Stimulated activated CD4-positive, alpha-beta T cell treated with anti-CD3 and anti-CD28 coated beads, Interleukin-2, amount 100 ng/mL, for 48 hours (primary cell): ENCODE measurements at places on chromosomes 1 and 21.

DNA sequence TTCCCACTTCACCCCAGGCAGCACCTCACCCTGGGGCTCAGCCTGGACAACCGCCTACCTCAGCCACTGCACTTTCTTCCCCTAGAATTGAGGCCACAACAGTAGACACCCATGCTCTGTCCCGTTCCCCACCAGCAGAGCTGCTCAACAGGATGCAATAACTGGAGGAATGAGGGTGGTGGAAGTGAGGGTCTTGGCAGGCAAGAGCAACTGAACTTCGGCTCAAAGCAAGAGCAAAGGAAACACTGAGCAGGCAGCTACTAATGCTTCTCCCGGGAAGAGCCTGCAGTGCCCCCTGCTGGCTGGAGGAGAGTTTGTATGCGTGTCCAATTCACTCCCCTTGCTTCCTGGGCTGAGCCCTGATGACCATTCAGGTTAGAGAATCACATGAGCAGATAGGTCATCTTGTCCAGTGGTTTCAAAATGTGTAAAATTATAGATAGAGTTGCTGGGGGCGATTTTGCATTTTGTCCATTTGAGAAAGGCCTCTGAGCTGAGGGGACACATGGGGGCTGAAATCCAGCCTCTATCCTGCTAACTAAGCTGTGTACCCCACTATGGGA lies 13.9 kb downstream of the NT5C1A start:
- peak; percentile 67 for DNase-seq

GRCh38 chr1:35808450-35809113 lies 766 bp downstream of the AGO4 start:
- peak; percentile 13 for DNase-seq

GRCh38 chr1:13523780-13524477 lies 10.1 kb upstream of the LRRC38 start:
- no peak for DNase-seq

- peak; percentile 21 for DNase-seq
Observed at GRCh38 chr1:32500387-32501209, 35.7 kb downstream of the ZBTB8B start.

GRCh38 chr1:230057681-230058565 lies 9.1 kb upstream of the GALNT2 start:
- no peak for DNase-seq

GRCh38 chr21:34623516-34623915 lies 8.6 kb upstream of the RCAN1 start:
- DNase-seq: no peak

- no peak for DNase-seq
Observed at GRCh38 chr21:45122030-45122429, 47.6 kb downstream of the ADARB1 start.

DNA sequence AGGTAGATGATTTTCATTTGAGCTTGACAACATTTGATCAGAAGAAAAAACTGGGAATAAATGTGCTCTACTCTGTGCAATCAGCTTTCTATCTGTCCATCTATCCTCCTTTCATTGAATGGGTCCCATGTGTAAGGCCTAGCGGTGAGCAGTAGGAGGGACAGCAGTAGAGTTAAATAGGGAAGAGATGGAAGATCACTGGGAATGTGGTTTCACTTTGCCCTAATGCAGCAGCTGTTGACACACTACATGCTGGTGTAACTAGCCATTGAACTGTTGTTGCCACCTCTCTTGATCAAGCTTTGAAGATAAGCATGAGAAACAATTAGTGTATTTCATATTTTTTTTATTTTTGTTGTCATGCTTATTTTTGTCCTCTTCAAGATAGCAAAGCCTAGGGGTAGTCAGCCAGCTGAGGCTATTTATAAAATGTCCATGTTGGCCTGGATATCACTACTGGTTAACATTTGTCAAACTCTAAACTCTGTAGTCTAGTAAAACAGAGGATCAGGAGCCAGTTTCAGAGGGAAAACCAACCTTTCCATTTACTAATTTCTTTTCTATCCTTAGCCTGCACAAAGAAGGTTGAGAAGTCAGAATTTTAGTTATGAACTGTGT lies 41.9 kb downstream of the CACNA1E start:
- DNase-seq: no peak

- no peak for DNase-seq
Observed at GRCh38 chr1:6922096-6922931, 137.1 kb downstream of the CAMTA1 start.

DNA sequence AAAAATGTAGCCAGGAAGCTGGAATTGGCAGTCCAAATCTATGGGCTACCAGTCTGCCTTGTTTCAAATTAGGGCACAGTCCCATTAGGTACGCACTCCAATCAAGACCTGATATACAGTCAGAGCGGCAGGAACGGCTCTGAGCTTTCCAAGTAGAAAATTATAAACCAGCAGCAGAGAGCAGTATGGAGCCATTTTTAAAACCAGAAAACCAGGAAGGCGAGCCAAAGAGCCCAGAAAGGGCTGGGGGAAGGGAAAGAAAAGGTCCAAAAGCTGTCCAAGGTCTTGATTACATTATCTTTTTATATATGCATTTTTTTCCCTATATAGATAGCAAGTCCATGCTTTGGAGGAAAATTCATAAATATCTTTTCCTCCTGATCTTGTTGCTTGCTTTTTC lies 719.0 kb downstream of the RWDD3 start:
- no peak for DNase-seq

DNA sequence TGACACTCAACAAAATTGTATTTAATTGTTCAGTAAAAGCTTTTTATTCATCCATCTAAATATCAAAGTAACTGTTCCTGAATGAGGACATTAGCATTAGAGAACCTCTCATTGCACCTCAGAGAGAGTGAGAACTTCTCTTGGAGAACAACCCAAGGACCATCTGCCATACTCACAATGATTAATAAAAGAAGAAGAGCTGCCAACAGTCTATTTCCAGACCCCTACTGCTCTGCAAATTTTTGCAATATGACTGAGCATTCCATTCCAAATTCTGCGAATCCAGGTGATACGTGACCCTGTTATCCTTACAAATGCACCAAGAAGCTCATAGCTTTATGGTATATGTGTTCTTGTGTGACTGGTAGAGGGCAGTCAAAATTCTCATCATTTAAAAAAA lies 422.5 kb downstream of the NEGR1 start:
- no peak for DNase-seq

- no peak for DNase-seq
Observed at GRCh38 chr1:201772178-201772577, 56.8 kb upstream of the IPO9 start.

- no peak for DNase-seq
Observed at GRCh38 chr1:147820761-147821297, 60.4 kb upstream of the GJA5 start.

DNA sequence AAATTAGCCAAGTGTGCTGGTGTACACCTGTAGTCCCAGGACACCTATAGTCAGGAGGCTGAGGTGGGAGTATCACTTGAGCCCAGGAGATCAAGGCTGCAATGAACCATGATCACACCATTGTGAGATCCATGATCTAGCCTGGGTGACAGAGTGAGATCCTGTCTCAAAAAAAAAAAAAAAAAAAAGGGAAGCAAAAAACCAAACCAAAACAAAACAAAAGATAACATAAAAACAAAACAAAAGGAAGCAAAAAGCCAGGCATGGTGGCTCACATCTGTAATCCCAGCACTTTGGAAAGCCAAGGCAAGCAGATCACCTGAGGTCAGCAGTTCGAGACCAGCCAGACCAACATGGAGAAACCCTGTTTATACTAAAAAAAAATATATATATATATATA lies 9.4 kb upstream of the AKR1A1 start:
- DNase-seq: no peak

GRCh38 chr1:45297666-45298356 lies 28.9 kb upstream of the HPDL start:
- no peak for DNase-seq

DNA sequence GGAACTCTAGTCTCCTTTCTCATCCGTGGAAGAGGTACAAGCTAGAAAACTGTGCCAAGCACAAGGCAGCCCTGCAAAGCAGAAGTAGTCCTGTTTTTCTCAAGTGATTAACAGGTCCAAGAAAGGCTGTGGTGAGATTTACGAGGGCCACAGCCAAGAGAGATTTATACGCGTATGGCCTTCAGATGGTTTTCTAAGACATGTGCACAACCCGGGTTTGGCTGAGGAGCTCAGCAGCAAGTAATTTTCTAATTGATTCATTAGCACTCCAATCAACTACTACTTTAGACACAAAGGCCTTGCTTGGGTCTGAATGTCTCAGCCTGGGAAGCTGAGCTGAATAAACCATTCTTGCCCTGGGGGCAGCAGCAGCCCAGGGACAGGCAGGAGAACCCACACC lies 55.8 kb downstream of the SSBP3 start:
- DNase-seq: no peak

- no peak for DNase-seq
Observed at GRCh38 chr1:53139951-53140361, 2.5 kb downstream of the SLC1A7 start.

DNA sequence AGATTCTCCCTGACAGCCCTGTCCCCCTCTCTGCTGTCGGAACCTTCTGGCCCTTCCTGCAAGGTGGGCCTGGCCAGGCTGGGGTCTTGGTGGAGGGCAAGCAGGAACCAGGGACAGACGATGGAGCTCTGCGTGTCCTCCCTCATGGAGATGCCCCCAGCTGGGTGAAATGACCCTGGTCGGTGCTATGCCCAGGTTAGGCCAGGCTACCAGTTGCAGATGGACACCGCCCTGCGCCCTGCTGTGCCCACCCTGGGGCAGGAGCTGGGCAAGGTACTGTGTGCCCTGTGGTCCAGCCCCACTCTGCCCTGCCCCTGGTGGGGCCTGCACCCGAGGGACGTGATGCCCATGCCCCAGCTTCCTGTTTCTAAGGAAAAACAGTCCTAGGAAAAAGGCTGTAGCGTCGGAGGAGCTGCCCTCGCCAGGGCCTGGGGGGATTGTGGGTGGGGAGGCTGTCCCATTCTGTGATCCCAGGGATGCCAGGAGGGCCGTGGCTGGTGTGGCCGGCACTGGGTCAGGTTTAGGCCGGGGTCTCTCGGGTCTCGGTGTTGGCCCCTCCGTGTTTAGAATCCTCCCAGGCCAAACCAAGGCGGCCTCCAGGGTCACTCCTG lies 77.6 kb downstream of the MORN1 start:
- DNase-seq: no peak

- DNase-seq: no peak
Observed at GRCh38 chr1:116390195-116390594, 17.2 kb downstream of the ATP1A1 start.

GRCh38 chr1:112298558-112298957 lies 97.5 kb upstream of the CTTNBP2NL start:
- DNase-seq: peak; percentile 11

- DNase-seq: no peak
Observed at GRCh38 chr1:200260597-200261335, 149.1 kb downstream of the ZNF281 start.

DNA sequence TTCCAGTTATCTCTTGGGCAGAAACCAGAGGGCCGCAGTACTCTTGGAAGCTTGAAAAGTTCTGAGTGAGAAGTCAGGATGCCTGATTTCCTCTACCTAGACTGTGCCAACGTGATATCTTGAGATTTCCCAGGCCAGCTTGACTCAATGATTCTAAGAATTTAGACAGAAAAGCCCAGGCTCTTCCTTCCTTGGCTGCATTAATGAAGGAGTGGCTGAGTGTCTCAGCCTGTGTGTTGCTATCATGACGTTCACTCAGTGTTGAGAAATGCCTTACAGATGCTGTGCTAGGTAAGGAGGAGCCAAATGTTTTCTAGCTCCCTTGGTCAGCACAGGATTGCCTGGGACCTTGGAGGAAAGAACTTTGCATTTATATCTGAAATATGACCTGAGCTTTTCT lies 454.1 kb upstream of the USP24 start:
- no peak for DNase-seq

DNA sequence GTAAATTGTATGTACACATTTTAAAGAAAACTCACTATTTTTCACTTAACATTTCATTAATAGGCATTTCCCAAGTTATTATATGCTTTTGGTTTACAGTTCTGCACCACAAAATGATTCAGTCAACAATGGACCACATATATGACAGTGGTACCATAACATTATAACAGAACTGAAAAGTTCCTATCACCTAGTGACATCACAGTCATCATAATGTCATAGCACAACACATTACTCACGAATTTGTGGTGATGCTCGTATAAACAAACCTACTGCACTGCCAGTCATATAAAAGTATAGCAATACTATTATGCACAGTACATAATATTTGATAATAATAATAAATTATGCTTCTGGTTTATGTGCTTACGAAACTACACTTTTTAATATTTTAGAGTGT lies 30.9 kb downstream of the DNAI4 start:
- no peak for DNase-seq

- DNase-seq: no peak
Observed at GRCh38 chr1:220689666-220690065, 497 bp upstream of the C1orf115 start.

- no peak for DNase-seq
Observed at GRCh38 chr1:150826299-150826698, 18.2 kb upstream of the CTSK start.

GRCh38 chr1:211260141-211261107 lies 1.3 kb downstream of the RCOR3 start:
- DNase-seq: peak; percentile 58

- no peak for DNase-seq
Observed at GRCh38 chr21:46025113-46025770, 43.7 kb downstream of the COL6A1 start.

DNA sequence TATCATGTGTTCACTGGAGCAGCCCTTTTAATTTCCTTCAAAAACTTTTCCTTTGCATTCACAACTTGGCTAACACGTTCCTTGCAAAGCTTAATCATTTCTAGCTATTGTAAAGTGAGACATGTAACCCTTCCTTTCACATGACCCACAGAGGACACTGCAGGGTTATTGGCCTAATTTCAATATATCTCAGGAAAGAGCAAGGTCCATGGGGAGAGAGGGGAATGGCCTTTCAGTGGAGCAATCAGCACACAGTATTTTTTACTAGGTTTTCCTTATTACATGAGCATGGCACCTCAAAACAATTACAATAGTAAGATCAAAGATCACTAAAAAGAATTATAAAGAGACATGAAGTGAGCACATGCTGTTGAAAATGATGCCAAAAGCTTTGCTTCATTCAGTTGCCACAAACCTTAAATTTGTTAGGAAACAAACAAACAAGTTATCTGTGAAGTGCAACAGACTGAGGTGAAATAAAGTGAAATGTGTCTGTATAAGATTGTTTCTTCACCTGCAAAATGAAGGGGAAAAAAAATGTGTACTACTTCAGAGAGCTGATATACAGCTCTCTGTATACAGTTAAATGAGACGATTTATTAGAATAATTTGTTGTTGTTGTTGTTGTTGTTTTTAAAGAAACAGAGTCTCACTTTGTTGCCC lies 61.5 kb downstream of the EIF4G3 start:
- DNase-seq: no peak

DNA sequence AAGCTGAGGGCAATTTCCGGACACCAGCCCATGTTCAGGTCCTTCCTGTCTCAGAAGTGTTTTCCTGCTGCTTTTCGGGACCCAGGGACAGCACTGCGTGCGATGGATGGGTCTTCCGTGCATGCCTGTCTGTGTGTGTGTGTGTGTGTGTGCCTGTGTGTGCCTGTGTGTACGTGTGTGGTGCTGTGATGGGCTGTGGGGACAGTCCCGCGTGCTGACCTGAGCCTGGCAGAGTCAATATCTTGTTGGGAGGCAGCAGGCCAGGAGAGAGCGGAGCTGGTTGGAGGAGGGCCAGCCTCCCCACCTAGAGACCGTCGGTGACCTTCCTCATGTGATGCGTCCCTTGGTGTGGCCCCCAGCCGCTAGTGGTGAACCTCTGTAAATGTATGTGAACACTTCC lies 13.7 kb downstream of the SKI start:
- no peak for DNase-seq

- no peak for DNase-seq
Observed at GRCh38 chr21:44766818-44767354, 34.7 kb downstream of the UBE2G2 start.

GRCh38 chr1:10610901-10611600 lies 136.3 kb downstream of the PEX14 start:
- DNase-seq: no peak
